Tibial nerve (tissue), 4 donors: ENCODE measurements at places on chromosomes 1 and 21. TPM values are rescaled to one million over a fixed set of nuclear protein-coding genes. Genes with fewer than 3 reads are reported as not detected.

DNA sequence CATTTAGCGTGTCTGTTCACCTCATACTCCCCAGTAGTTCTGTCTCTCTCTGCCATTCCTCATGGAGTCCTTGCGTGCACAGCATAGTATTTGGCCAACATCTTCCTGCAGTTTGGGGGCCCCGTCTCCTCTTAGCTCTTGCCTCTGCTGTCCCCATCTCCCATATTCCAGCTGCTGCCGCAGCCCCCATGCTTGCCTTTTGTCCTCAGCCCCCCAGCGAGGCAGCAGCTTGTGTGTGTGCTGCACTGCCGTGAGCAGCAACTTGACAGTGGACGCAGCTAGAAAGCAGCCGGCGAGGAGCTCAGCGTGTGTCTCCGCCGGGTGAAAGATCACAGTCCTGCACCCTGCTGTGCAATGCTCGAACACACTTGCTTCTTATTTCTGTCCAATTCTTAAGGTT lies 164.2 kb upstream of the COL6A1 start:
- no peak for DNase-seq

SNX7 gene
- total RNA-seq, result 11.6 TPM

- no peak for DNase-seq
These were observed 14.4 kb upstream of the ZFP69B start for GRCh38 chr1:40435876-40436275.

DNA sequence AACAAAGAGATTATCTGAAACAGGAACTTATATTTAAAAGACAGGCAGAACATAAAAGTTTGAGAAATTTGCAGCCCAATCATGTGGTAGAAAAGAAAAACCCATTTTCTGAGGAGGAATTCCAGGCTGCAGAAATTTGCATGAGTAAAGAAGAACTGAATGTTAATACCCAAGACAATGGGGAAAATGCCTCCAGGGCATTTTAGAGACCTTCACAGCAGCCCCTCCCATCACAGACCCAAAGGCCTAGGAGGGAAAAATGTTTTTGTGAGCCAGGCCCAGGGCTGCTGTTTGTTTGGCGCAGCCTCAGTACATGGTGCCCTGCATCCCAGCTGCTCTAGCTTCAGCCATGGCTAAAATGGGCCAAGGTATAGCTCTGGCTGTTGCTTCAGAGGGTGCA lies 554.3 kb upstream of the CHRM3 start:
- no peak for DNase-seq

GRCh38 chr1:39898191-39898590 lies 3.5 kb downstream of the MYCL start:
- no peak for DNase-seq
